ENCODE measurements at places on chromosomes 16 and 17.

DNA sequence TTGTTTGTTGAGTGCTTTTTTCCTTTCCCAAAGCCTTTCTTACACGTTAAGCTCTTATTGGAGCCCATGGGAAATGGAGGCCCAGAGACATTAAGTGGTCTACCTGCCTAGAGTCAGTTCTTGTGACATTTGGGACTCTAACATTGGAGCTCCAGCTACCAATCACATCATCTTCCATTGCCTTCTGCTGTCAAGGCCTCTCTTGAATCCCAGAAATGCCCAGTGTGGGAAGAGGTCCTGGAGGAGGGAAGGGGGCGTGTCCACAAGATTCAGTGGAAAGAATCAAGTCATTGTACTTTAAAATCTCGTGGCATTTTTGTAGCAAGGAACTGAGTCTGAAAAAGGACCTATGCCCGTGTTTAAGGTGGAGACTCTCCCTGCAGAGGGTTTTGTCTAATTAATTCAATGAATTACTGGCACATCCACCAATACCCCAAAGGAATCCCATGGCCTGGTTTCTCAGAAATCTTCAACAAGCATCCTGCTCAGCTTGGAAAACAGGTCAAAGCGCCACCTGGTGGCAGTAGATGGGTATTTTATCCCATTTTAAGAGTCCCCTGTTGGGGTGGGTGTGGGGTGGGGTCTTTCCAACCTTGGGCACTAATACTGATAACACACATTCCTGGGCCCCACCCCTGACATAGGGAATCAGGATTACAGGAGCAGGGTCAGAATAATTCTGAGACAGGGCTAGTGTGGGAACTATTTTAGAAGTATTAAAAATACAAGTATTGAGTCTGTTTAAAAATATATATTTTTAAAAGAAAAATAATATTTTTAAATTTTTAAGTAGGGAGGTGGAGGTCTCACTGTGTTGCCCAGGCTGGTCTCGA, 24.6 kb downstream of the GPT2 start:
- DNase-seq: no peak

GRCh38 chr17:34389126-34389750, 26.2 kb upstream of the CCL1 start:
- DNase-seq: no peak

DNA sequence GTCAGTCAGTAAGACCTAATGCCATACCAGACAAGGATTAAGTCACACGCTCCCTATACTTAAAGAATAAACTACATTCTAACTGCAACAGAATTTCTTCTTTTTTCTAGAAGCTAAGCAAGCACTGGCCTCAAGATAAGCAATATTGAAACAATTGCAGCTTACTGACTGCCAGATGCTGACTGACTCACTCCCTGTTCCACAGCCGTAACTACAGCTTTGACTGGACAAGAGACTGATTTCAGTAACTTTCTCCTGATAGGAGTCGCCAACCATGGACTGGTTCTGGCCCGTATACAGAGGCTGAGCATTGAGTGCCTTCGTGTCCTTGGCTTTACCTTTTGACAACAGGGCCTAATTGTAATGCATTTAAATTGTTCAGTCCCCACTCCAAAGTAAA, 67.9 kb downstream of the TRIM37 start:
- DNase-seq: no peak

- no peak for DNase-seq
These were observed 17.9 kb downstream of the MINK1 start for GRCh38 chr17:4851084-4851483.

GRCh38 chr17:60455378-60455777, 33.1 kb downstream of the CHCT1 start:
- DNase-seq: no peak
